ENCODE measurements at places on chromosomes 5 and 9.

DNA sequence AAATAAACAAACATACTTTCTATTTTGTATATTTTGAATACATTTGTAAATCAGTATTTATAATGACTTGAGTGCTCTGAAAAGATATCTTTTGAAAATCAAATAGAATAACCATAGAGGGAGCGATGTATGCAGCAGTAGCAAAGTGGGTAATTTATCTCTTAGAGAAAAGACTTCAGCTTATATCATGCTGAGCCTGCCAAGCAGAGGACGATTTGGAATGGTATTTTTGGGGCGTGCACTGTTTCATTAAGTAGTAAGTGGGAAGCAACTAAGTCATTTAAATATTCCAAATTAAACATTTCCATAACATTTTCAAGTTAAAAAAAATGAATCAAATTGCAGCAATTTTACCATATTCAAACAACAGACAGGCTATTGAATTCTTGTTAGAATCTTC is 147.6 kb downstream of the CDH10 start:
- DNase-seq = no peak

- DNase-seq = peak; percentile 65
Measured at GRCh38 chr5:83306572-83307241, 164.8 kb upstream of the VCAN start.

DNA sequence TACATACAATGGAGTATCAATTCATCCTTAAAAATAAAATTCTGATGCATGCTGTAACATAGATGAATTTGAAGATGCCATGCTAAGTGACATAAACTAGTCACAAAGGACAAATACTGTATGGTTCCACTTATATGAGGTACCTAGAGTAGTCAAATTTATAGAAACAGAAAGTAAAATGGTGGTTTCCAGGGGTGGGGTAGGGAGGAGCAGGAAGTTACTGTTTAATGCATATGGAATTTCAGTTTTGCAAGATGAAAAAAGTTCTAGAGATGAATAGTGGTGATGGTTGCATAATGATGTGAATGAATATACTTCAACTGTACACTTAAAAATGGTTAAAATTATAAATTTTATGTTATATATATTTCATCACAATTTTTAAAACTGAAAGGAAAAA is 57.3 kb upstream of the FNIP1 start:
- DNase-seq = no peak

DNA sequence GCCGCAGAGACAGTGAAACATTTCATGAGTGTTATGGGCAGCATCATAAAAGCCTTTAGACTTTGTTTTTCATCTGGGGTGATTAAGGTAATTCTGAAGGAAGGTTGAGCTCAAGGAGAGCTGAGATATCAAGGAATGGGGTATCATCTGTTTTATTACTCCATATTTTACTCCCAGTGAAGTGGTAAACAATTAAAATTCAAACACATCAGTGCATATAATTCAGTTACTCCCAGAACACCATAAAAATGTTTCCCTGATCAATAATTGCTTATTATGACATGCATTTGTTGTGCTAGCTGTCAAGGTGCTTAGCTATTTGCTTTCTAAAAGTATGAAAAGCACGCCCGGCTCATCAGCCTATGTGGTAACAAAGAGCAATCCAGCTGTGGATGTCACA is 81.7 kb downstream of the DOCK8 start:
- no peak for DNase-seq

- no peak for DNase-seq
Measured at GRCh38 chr5:136033848-136034247, 5.1 kb downstream of the TGFBI start.

- DNase-seq = no peak
Measured at GRCh38 chr9:125986966-125987365, 239.8 kb downstream of the PBX3 start.

DNA sequence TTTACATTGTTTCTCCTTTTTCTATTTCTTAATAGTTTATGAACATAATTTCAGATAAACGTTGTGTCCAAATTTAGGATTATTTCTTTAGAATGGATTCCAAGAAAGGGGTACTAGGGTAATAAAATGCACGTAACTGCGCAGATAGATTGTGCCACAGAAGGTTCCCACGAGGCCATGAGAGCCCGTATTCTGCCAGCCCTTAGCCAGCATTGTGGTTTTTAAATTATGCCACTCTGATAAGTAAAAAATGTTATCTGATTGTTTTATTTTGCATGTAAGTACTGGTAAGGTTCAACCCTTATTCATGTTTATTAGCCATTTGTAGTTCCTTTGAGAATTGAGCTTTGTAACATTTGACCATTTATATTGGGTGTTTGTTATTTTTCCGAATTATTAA is 88.7 kb downstream of the PRKACG start:
- peak; percentile 46 for DNase-seq

DNA sequence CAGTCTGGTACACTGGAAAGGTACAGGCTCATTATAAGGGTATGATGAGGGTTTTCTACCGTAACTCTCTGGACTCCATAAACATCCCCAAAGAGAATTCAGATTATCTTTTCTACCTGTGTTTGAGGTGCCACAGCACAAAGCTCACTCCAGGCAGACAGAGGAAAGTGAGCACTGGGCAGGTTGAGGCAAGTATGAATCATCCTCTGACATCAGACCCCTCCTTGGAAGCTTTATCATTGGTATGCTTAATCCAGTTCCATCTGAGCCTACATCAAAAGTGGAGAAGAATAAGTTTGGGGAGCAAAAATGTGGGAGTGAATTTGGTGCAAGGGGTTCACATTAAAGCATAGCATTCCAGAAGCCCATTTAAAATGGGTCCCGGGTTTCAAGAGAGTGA is 21.7 kb downstream of the C9orf152 start:
- no peak for DNase-seq

DNA sequence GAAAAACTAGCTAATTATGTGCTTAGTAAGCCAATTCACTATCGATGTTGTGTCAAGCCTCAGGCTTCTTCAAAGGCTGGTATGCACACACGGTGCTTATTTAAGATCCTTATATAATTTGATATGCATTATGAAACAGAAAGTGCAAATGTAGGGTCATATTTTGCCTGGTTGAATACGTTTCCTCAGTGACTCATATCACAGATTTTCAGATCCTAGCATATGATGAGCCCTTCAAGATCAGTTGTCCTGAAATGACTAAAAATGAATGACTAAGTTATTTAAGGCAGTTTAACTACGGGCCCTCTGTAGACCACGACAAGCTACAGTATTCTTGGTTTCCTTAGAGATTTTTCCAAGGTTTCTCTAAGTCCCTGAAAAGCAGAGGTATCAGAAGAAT is 778.3 kb downstream of the PRELID2 start:
- no peak for DNase-seq

- no peak for DNase-seq
Measured at GRCh38 chr5:136135536-136135935, 2.9 kb downstream of the SMAD5 start.

- DNase-seq = no peak
Measured at GRCh38 chr5:95454536-95454935, 63.4 kb downstream of the FAM81B start.

- no peak for DNase-seq
Measured at GRCh38 chr5:172413601-172414171, 40.6 kb downstream of the SH3PXD2B start.

DNA sequence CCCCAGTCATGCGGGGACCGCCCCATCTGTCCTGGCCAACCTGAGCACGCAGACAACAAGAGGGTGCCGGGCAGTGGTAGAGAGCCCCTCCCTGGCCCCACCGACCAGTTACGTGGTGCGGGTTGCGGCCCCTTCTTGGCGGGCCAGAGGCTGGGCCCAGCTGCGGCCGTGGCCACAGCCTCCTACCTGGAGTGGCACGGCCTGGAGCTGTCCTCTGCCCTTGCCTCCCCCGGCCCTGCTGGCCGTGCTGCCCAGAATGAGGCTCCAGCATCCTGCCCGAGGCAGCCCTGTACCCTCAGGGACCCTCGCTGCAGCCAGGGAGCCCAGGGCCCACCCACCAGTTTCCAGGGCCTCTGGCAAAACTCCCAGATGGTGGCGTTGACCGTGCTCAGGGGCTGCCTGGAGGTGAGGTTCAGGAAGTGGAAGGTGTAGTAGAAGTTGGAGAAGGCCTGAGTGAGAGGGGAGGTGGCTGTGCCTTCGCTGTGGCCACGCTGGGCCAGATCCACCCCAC is 5.7 kb downstream of the ENTPD8 start:
- DNase-seq = no peak

GRCh38 chr9:113309204-113309813 is 6.1 kb upstream of the RNF183 start:
- no peak for DNase-seq

DNA sequence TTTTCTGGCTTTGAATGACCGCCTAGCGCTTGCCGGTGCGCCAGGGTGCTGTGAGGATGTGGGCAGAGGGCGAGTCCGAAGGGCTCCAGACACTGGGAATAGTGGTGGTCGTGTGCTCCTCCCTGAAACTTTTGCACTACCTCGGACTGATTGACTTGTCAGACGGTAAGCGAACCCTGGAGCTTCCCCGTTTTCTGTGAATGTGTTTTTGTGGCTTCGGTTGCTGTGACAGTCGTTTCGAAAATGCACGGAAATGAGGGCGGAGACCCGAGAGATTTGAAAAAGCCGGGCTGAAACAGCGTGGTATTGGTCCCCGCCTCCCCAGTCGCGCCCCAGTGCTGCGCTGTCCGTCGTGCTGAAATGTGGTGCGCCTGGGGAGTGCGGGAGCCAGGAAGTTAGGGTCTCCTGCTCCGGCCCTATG is 102.5 kb upstream of the GABRP start:
- peak; percentile 87 for DNase-seq

DNA sequence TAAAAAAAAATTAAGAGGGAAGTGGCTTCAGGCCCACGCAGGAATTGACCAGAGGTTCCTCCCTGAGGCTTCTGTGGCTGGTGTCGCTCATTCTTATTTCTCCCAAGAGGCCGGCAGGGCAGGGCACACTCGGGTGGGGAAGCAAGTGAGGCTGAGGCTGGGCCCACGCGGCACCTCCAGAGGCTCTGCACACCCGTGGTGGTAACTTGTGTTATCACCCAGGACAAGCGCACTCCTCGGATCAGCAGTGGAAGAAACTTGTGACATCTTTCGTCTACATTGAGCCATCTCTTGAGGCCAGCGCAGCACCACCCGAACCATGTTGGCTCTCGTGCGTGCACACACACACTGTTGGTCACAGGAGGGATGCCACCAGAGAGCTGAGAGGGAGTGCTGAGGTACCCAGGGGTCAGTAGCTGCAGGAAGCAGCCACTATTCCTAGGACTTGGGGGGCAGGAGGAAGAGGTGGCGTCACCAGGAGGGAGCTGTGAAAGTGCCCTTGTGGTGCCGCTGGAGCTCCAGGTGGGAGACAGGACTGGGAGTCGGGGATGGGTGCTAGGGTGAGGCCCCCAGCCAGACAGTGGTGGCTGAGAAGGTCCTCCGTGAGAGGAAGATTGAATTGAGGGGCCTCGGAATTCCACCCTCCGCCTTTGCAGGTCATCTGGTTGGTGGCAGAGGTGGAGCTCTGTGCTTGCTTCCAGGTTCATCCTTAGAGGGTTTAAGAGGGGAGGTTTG is 6.4 kb downstream of the NDUFS6 start:
- no peak for DNase-seq

DNA sequence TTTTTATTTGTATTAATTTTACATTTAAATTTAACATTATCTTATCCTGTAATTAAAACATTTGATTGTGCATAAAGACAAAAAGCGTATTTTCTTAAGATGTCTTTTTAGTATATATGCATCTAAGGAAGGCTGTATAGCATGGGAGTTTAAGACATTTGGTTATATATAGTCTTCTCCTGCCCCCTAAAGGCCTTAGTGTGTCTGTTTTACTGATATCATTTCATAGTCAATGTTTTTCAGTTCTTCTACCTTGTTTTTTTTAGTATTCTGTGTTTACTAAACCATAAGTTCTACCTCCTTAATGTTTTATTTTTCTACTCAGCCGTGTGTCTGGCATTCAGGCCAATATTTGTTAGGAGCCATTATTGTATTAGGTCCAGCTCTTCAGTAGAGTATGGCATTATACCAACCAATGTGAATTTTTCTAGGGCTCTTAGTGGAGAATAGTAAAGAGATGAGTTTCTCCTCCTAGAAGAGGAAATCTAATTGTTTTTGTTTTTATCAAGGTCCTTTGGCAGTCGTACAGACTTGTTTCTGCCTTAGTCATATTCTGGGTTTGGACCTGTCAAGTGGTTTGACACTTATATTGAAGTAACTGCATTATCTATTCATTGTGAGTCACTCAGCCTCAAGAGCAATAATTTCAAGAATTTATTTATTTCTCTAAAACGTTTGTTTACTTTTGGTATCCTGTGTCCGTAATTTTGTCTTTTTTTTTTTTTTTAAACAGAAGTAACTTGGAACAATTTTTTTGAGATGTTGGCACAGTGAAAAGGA is 74.8 kb downstream of the SLF1 start:
- DNase-seq = peak; percentile 82

- peak; percentile 63 for DNase-seq
Measured at GRCh38 chr9:84953797-84954705, 284.5 kb downstream of the NTRK2 start.

- DNase-seq = no peak
Measured at GRCh38 chr9:107183176-107183575, 99.9 kb upstream of the RAD23B start.

- DNase-seq = no peak
Measured at GRCh38 chr9:84310883-84311282, 29.7 kb downstream of the SLC28A3 start.

DNA sequence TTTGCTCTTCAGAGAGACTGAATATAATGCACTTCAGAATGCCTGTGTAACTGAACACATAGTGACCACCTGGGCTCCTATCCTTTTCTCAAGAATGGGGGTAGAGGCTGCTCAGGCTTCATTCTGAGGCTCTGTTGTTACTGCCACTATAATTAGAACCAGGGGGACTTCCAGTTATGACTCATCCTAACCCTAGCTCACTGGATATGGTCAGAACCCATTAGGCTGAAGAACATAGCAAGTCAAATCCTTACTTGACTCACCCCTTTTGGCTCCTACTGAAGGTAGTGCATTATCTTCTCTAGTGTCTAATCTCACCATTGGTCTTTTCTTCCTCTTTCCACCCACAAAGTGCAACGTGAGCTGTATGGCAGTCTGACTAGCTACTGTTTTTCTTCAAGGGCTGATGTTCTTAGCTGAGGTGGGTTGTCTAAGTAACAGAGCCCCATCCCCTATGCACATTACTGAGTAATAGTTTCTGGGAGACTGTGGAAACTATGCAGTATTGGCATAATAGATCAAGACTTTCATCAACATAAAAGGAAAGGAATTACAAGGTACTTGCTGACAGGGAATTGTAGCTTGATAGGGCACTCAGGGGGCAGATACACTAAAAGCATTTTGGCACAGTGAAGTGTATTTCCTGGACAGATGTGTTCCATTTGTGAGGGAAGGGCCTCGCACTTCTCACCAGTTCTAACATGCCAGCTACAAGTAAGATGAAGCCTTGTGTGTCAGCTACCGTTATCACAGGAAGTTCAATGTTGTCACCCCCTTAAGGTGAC is 431.0 kb upstream of the MEF2C start:
- DNase-seq = no peak

- DNase-seq = no peak
Measured at GRCh38 chr5:91194824-91195381, 188.2 kb downstream of the ARRDC3 start.

Data from hematopoietic multipotent progenitor cell (in vitro differentiated cells).